ENCODE measurements at places on chromosomes 1 and 21.
A peak's percentile ranks its signal among the peaks of the same experiment; 100 is the strongest.

GRCh38 chr1:180791806-180792205, 120.9 kb upstream of the KIAA1614 start:
- DNase-seq, result no peak

- DNase-seq, result no peak
Observed at GRCh38 chr1:43423672-43424550, 29.8 kb downstream of the HYI start.

DNA sequence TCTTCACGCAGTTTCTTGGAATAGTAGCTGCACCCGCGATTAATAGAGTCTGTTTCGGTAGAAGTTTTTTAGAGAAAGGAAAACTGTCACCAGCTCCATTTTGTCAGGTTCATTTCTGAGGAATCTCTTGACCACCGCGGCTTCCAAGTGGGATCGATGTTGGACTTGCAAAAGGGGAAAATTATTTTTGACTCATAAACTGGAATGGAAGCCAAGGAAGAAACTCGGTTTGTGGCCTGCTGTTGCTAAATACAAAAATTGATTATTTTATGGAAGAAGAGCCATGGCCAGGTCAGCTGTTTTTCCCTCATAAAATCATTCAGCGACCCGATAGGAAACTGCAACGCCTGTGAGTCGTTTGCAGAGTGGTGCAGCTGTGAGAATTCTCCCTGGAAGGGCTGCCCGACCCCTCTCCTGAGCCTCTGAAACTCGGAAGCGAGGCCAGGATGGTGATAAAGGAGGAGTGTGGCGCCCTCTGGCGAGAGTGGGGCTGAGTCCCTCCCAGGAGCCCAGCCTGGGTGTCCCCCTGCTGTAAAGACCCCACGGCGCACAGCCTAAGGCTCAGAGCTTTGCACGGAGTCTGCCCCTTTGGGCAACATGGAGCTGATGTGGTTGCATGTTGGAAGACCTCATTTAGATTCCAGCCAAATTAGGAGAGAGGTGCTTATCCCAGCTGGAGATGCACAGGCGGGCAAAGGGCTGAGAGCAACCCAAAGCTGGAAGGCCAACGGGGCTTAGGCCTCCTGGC, 83.6 kb upstream of the SLC25A33 start:
- peak; percentile 15 for DNase-seq

- no peak for DNase-seq
Observed at GRCh38 chr1:170254371-170254770, 108.6 kb downstream of the NTMT2 start.

DNA sequence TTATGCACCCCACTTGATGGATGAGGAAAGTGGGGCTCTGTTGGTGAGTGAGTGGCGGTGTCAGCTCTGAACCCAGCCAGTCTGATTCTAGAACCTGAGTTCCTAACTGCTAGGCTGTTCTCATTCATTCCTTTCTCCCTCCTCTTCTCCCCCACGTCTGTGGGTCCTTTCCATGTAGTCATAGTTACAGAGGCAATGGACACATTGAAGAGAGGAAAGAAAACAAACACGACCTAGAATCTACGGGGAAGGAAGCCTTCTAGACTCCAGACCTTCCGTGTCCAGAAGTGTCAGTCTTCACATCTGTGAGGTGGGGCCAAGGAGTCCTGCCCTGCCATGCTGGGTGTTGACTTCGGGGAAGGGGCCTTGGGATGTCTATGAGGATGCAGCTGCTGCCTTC, 115.8 kb upstream of the WNT4 start:
- DNase-seq, result no peak

DNA sequence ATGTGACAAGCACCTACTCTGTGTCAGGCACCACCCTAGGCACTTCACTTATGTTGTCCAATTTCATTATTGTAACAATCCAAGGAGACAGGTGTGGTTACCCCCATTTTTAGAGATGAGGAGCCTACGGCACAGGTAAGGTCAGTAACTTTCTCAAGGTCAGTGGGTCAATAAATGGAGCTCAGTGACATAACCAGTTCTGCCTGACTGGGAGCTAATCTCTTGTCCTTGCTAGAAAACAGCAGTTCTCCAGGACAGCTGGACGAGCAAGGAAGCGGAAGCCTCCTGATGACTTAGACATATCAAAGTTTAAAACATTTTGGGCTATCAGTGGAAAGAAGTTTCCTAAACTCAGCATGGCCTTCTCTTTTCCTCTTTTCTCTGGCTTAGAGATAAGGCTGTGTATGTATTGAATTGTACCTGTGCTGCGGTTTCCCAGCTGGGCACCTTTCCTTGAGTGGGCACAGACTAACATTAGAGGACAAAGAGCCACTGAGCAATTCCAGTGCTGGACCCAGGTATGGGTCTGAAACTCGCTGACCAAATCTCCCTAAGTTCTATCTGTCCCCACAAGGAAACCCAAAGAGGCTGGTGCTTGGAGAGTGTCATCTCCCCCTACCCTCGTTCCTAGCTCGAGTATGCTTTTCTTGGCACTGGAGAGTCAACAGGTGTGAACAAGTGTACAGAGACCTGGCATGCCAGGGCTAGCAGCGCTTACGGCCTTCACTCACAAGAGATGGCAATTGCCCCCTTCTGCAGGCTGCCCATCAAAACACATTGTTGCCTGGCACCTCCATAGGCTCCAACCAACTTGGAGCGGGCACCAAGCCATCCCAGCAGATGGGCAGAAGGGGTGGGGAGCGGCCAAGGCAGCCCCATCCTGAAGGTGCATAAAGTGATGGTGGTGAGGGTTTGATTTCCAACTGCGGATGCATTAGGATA, 456.1 kb upstream of the PROX1 start:
- no peak for DNase-seq

GRCh38 chr1:110914676-110915075, 41.7 kb downstream of the CD53 start:
- DNase-seq, result no peak

- no peak for DNase-seq
Observed at GRCh38 chr1:151594143-151594625, 17.7 kb upstream of the SNX27 start.

Measured in bone marrow (tissue), 2 donors.